Spleen (tissue), 13 donors: ENCODE measurements at places on chromosomes 2 and 18. TPM values are rescaled to one million over a fixed set of nuclear protein-coding genes. Genes with fewer than 3 reads are reported as not detected.

The RIT2 gene
- not detected for polyA plus RNA-seq

The GAREM2 gene
- 6.3 TPM for polyA plus RNA-seq

The TRABD2A gene
- 5.0 TPM for polyA plus RNA-seq

The ACVR2A gene
- 2.0 TPM for polyA plus RNA-seq

GRCh38 chr2:96315005-96315399, 9.7 kb upstream of the SNRNP200 start:
- H3K4me3 ChIP-seq = no peak overlapping the region
- H3K36me3 ChIP-seq = no peaks in the 10 kb centered on the region
- peaks cover 13% of the 10 kb centered on the region for H3K4me1 ChIP-seq
- no peak for DNase-seq

- peak overlapping the region; percentile 48 for H3K27ac ChIP-seq
- no peaks in the 10 kb centered on the region for H3K4me1 ChIP-seq
- no peaks in the 10 kb centered on the region for H3K27me3 ChIP-seq
- no peak for DNase-seq
- no peaks in the 10 kb centered on the region for H3K36me3 ChIP-seq
- peak overlapping the region; percentile 13 for H3K4me3 ChIP-seq
These were observed 813.2 kb downstream of the RNF144A start for GRCh38 chr2:7730449-7730848.

- no peak for DNase-seq
- H3K36me3 ChIP-seq = no peaks in the 10 kb centered on the region
- no peaks in the 10 kb centered on the region for H3K27me3 ChIP-seq
- no peak overlapping the region for H3K27ac ChIP-seq
- no peaks in the 10 kb centered on the region for H3K4me1 ChIP-seq
- H3K4me3 ChIP-seq = no peak overlapping the region
These were observed 5.0 kb downstream of the SFTPB start for GRCh38 chr2:85662899-85663593.

The SKOR2 gene
- polyA plus RNA-seq = not detected

- H3K27me3 ChIP-seq = peaks cover 10% of the 10 kb centered on the region
- no peak overlapping the region for H3K4me3 ChIP-seq
- H3K36me3 ChIP-seq = no peaks in the 10 kb centered on the region
- no peak for DNase-seq
These were observed 183.1 kb downstream of the C1D start for GRCh38 chr2:67879586-67880290.

The NGEF gene
- polyA plus RNA-seq = 0.45 TPM

DNA sequence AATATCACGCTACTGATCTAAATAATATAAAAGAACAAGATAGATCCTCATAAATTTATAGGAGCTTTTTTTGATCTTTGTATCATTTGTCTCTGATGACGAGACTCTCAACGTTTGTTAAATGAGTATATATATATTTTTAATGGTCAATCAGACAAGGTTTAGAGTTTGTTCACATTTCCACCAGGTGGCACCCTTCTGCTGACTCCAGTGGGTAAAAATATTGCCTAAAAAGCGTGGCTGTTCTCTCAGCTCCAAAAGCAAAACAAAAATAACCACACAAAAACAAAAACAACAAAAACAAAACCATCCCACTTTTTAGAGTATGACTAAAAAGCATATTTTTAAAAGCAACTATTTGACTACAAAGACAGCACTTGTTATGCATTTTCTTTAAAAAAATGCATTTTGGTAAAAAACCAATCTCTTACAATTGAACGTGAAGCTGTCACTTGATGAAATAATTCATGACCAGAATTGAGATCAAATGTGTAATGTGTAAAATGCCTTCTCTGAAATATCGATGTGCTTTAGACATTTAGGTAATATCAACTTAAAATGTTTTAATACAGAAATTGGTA, 723.2 kb downstream of the DPP10 start:
- H3K4me1 ChIP-seq = peaks cover 18% of the 10 kb centered on the region
- H3K4me3 ChIP-seq = no peak overlapping the region
- no peak for DNase-seq
- H3K27ac ChIP-seq = no peak overlapping the region
- H3K27me3 ChIP-seq = peaks cover 21% of the 10 kb centered on the region

- H3K4me1 ChIP-seq = no peaks in the 10 kb centered on the region
- no peak overlapping the region for H3K4me3 ChIP-seq
- no peak for DNase-seq
- no peaks in the 10 kb centered on the region for H3K36me3 ChIP-seq
- H3K27ac ChIP-seq = no peak overlapping the region
- H3K27me3 ChIP-seq = no peaks in the 10 kb centered on the region
These were observed 115.8 kb upstream of the PDE1A start for GRCh38 chr2:182542501-182543258.

The PROC gene
- 0.52 TPM for polyA plus RNA-seq

DNA sequence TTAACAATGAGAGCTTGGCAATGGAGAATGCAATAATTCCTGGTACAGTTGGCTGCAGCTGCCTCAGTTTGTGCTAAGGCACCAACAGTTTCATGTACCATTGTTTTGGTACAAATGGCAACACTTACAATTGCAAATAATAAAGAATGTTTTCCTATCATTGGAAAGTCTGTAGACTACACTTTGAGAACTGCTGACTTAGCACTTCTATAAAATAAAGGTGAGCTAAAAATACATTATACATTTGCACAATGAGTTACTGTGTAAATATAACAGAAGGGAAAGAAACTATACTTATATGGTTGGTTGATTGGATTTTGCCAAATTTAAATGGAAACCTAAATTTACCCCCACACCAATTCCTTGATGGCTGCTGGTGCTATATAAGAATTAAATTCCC, 44.9 kb upstream of the TWSG1 start:
- H3K27ac ChIP-seq = no peak overlapping the region
- H3K36me3 ChIP-seq = no peaks in the 10 kb centered on the region
- H3K27me3 ChIP-seq = no peaks in the 10 kb centered on the region
- H3K4me3 ChIP-seq = no peak overlapping the region

GRCh38 chr2:62034715-62035114, 129.2 kb downstream of the COMMD1 start:
- no peaks in the 10 kb centered on the region for H3K27me3 ChIP-seq
- peaks cover 14% of the 10 kb centered on the region for H3K4me1 ChIP-seq
- no peak overlapping the region for H3K4me3 ChIP-seq

- H3K36me3 ChIP-seq = no peaks in the 10 kb centered on the region
- H3K4me1 ChIP-seq = no peaks in the 10 kb centered on the region
- DNase-seq = peak; percentile 68
- H3K27ac ChIP-seq = no peak overlapping the region
- H3K4me3 ChIP-seq = no peak overlapping the region
These were observed 104.5 kb downstream of the ZNF516 start for GRCh38 chr18:76390452-76391035.

GRCh38 chr2:74714691-74715080, 60.6 kb downstream of the SEMA4F start:
- H3K27ac ChIP-seq = no peak overlapping the region
- H3K27me3 ChIP-seq = no peaks in the 10 kb centered on the region
- no peak overlapping the region for H3K4me3 ChIP-seq
- peaks cover 15% of the 10 kb centered on the region for H3K4me1 ChIP-seq

- no peak overlapping the region for H3K27ac ChIP-seq
- H3K4me1 ChIP-seq = peaks cover 52% of the 10 kb centered on the region
- H3K4me3 ChIP-seq = no peak overlapping the region
- H3K27me3 ChIP-seq = no peaks in the 10 kb centered on the region
These were observed 22.1 kb upstream of the CATIP start for GRCh38 chr2:218334531-218334930.

- H3K4me1 ChIP-seq = no peaks in the 10 kb centered on the region
- H3K36me3 ChIP-seq = no peaks in the 10 kb centered on the region
- no peak overlapping the region for H3K27ac ChIP-seq
- no peak overlapping the region for H3K4me3 ChIP-seq
These were observed 12.8 kb upstream of the FSHR start for GRCh38 chr2:49167131-49167530.
